ENCODE measurements at places on chromosomes 7 and 10.

DNA sequence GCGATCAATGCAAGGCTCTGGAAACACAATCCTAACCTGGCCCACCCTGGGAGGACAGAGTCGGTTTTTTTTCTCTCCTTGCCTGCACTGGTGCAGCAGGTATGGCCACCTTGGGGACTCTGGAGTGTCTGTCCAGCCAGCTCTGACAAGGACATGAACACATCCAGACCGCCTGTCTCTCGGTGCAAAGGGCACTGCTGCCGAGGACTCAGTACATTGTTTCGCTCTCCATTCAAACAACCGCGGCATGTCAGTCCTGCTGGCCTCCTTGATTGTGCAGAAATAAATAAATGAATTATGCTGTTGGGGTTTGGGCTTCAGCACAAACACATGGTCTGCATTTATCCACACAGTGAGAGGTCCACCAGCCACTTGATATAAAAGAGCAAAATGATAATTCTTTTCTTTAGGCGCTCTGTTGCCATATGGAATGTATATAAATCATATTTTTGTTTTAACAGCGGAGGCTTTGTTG is 565.2 kb downstream of the KCNMA1 start:
- H3K4me3 ChIP-seq = no peak overlapping the region
- H3K36me3 ChIP-seq = no peaks in the 10 kb centered on the region
- no peak overlapping the region for H3K27ac ChIP-seq

- no peaks in the 10 kb centered on the region for H3K27me3 ChIP-seq
- no peak for DNase-seq
- no peaks in the 10 kb centered on the region for H3K36me3 ChIP-seq
- H3K4me1 ChIP-seq = no peaks in the 10 kb centered on the region
These were observed 568.3 kb downstream of the TYW1 start for GRCh38 chr7:67564959-67565358.

DNA sequence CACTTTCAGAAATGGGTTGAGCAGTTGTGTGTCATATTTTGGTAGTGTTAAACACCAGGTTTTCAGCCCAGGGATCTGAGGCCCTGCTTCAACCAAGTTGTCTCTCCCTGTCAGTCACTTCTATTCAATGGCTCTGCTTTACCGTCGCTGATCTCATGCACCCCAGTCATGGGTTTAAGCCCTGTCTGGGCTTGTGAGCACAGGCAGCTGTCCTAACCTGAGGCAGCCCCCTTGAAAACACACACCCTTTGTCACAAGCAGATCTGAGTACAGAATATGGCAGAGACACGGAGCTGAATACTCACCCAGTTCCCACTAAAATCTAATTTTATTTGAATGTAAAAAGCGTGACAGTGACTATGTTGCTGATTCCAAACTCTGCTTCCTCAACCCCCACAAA is 110.6 kb upstream of the GLI3 start:
- H3K4me1 ChIP-seq = no peaks in the 10 kb centered on the region
- no peak for DNase-seq
- H3K4me3 ChIP-seq = no peak overlapping the region
- no peaks in the 10 kb centered on the region for H3K36me3 ChIP-seq
- no peaks in the 10 kb centered on the region for H3K27me3 ChIP-seq
- H3K27ac ChIP-seq = no peak overlapping the region

DNA sequence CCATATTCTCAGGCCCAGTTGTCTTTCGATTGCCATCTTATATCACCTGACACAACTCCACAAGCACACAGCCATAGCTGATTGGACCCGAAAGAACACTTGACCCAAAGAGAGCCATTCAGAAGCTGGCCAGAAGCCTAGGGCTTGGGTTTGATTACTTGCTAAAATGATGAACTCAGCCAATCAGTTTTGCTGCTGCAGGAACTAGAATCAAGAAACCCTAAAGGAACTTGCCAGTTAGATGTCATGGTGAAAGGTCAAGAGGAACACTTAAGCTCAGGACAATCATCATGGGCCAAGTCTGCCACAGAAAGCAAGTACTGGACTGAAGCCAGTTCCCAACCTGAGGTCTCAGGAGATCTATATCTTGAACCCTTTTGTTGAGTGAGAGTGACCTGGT is 150.0 kb downstream of the SGMS1 start:
- no peak for DNase-seq
- H3K4me1 ChIP-seq = peaks cover 4% of the 10 kb centered on the region
- H3K4me3 ChIP-seq = no peak overlapping the region

DNA sequence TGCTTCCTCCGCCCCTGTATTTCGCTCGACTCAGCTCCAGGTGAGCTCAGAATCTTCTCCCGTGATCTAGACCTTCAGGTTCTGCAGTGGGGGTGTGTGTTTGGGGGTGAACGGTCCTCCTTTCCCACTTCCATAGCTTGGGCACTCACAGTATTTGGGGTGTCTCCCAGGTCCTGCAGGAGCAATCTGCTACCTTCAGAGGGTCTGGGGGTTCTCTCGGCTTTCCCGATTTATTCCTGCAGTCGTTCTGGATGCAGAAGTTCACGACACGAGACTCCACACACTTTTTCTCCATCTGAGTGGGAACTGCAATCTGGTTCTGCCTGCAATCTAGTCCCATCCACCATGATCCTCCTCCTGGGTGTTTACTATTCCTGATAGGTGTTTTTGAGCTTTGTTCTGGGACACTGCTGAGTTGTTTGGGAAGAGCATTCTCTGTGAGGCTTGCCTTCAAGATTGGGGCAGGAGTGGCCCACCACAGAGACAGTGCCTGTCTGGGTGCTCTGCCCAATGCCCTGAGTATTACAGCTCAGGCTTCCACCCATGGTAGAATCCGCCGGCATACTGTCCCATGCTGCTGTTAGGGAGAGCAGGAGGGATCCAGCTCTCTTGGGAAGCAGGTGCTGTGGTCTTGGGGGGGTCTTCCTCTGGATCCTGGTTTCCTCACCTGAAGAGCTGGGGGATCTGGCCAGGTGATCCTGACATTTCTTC is 29.8 kb downstream of the JAKMIP3 start:
- no peak overlapping the region for H3K4me3 ChIP-seq
- H3K27me3 ChIP-seq = no peaks in the 10 kb centered on the region
- no peak overlapping the region for H3K27ac ChIP-seq
- H3K4me1 ChIP-seq = no peaks in the 10 kb centered on the region
- H3K36me3 ChIP-seq = no peaks in the 10 kb centered on the region
